DMS 273 treated with DMSO at 0.1 percent for 48 hours (cell line): ENCODE measurements at places on chromosomes 5 and 9.

DNA sequence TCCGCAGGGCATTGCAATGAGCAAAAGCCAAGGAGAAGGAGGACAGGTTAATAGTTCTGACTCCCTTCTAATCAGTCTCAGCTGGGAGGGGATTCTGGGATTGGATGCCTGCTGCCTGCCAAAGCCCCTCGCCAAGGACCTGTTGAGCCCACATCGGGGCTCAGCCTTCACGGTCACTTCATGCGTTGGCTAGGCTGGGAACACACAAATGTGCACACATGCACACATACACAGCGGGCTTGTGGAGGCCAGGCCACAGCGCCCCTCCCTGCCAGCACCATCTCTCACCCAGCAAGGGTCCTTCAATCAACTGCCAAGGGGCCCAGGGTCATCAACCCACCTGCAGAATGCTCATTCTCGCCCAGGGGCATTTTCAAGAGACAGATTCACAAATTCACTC is 113.9 kb downstream of the C5orf15 start:
- DNase-seq: no peak

- no peak for DNase-seq
Measured at GRCh38 chr5:53323943-53324642, 156.3 kb upstream of the FST start.

GRCh38 chr9:119284118-119284517 is 85.1 kb downstream of the BRINP1 start:
- DNase-seq: peak; percentile 6

DNA sequence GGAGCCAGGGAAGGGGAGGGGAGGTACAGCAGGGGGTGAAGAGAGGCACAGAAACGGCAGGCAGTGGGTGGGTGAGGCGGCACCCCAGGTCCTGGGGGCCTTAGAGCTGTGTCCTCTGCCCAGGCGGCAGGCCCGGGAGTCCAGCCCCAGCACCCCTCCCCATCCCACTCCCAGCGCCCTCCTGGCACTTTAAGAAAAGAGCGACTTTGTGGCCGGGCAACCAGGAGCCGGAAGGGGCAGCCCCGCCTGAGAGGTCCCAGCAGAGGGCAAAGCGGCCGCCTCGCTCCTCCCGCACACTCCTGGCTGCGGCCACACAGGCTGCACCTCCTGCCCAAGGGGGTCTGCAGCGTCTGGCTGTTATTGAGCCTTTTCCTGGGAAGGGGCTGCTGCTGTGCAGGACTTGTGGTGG is 42.6 kb downstream of the NACC2 start:
- no peak for DNase-seq

- no peak for DNase-seq
Measured at GRCh38 chr5:100900796-100901781, 2.0 kb downstream of the ST8SIA4 start.

DNA sequence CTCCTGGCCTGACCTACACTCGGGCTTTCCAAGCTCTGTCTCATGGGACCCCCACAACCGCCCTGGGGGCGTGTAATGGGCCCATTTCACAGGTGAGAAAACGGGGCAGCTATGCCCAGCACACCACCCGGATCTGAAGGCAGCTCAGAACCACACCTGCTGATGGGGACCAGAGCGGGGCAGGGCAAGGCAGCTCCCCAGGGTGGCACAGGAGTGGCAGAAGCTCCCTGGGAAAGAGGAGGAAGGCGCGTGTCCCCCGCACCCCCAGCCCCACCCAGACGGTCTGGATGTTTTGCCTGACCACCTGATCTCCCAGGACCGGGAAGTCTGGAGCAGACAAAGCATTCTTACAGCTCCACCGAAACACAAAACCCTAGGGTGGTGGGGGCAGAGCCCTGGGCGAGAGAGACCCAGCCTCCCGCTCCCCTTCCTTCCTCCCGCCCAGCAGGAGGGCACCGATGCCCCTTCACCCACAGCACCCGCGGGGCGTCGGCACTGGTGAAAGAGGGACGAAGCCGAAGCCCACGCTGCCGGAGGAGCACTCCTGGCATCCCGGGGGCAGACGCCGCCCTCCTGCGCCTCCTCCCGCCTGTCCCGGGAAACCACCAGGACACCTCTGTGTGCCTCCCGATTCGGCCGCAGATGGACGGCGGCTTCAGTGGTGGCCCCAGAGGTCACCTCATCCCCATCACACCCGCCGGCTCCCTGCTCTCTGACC is 14.5 kb downstream of the NOTCH1 start:
- DNase-seq: no peak

DNA sequence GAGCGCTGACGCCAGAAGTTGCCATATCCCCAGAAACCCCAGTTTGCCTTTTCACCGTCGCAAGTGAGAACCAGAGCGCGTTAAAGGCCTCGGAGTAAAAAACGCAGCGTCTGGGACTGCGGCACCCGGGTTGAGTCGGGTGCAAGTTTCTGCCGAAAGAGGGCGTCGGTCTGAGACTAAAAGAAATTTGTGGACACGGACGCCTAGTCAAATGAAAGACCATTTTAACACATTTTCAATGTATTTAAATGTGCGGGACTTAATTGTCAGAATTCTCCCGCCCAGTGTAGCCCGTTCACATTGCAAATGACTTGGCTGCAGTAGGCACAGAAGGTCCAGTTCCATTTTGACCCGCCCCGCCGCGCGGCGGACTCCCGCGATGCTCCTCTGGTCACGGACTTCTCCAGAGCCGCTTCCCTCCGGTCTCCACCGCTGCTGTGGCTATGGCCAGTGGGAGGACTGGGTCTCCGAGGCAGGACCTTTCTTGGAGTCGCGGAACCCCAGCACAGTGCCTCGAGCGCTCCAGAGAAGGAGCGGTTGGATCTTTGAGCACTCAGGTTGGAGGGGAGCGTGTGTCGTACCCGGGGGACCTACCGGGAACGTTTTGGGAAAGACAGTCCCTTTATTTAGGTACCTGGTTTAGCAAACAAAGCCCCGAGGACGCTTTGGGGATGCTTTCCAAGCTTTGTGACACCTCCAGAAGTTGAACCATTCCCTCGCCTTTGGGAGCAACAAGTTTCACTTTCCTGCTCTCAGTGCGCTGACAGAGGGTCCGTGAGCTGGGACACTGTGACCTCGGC is 1.2 kb upstream of the NPR3 start:
- DNase-seq: peak; percentile 12

GRCh38 chr9:107078061-107078460 is 205.0 kb upstream of the RAD23B start:
- DNase-seq: no peak

GRCh38 chr5:3303777-3304176 is 291.9 kb upstream of the IRX1 start:
- DNase-seq: no peak

DNA sequence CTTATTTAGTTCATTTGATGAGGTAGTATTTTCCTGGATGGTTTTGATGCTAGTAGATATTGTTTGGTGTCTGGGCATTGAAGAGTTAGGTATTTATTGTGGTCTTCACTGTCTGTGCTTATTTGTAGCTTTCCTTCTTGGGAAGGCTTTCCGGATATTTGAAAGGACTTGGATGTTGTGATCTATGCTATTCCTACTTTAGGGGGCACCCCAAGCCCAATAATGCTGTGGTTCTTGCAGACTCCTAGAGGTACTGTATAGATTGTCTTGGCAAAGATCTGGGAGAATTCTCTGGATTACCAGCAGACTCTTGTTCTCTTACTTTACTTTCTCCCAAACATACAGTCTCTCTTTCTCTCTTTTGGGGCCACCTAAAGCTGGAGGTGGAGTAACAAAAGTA is 315.7 kb downstream of the MAT2B start:
- DNase-seq: no peak

DNA sequence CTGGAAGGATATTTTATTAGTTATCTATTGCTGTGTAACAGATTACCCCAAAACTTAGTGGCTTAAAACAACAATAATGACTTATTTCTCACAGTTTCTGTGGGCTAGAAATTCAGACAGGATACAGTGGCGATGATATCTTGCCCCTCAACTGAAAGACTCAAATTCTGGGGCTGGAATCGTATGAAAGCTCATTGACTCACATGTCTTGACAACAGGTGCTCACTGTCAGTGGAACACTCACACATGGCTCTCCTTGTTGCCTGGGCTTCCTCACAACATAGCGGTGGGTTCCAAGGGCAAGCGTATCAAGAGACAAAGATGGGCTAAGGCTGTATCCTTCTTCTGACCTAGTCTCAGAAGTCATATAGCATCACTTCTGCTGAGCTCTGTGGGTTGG is 3.7 kb upstream of the GNPDA1 start:
- DNase-seq: no peak

GRCh38 chr9:80875947-80876346 is 813.4 kb downstream of the TLE1 start:
- DNase-seq: no peak

DNA sequence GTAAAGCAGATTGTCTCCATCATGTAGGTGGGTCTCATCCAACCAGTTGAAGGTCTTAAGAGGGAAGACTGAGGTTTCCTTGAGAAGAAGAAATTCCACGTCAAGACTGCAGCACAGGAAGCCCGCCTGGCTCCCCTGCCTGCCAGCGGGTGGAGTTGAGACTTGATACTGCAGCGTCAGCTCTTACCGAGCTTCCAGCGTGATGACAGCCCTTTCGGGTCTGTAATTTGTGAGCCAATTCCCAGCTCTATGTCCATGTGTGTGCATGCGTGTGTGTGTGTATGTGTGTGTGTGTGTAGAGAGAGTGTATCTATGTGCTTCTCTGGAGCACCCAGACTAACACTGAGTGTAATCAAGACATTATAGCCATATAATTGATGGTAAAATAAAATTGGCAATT is 379.7 kb upstream of the IRX2 start:
- no peak for DNase-seq

GRCh38 chr9:94865582-94866452 is 139.3 kb downstream of the AOPEP start:
- DNase-seq: peak; percentile 76

DNA sequence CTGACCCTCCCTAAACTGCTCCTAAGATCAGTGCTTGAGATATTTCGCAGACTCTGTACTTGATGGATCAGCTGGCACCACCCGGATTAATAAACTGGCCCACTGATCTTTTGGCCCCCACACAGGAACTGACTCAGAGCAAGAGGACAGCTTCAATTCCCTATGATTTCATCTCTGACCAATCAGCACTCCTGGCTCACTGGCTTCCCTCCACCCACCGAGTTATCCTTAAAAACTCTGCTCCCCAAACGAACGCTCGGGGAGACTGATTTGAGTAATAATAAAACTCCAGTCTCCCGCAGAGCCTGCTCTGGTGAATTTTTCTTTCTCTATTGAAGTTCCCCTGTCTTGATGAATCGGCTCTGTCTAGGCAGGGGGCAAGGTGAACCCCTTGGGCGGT is 36.5 kb upstream of the CD180 start:
- no peak for DNase-seq

GRCh38 chr5:43041110-43041668 is 1.1 kb upstream of the ANXA2R start:
- DNase-seq: no peak

- no peak for DNase-seq
Measured at GRCh38 chr5:178388386-178389025, 155.9 kb upstream of the PHYKPL start.

- no peak for DNase-seq
Measured at GRCh38 chr9:76296561-76297310, 97.5 kb downstream of the RFK start.

- DNase-seq: no peak
Measured at GRCh38 chr5:126531543-126532120, 63.4 kb downstream of the ALDH7A1 start.

GRCh38 chr5:90510438-90510837 is 18.9 kb downstream of the LYSMD3 start:
- no peak for DNase-seq

DNA sequence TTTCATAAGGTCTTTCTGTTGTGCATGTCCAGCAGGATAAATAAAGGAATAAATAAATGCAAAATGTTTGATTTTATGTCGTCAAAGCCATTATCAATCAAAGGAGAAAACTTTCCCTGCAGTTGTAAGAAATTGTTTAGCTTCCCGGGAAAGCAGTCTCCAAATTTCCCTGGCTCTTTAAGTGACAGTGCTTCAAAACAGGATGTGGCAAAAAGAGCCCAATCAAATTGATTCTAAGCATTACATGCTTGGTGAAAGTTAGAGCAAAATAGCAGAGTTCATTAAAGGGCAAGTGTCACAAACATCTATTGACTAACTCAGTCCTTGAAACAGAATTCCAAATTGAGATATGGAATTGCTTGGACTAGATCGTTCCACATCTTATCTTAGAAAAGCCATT is 704.1 kb downstream of the PRELID2 start:
- no peak for DNase-seq

DNA sequence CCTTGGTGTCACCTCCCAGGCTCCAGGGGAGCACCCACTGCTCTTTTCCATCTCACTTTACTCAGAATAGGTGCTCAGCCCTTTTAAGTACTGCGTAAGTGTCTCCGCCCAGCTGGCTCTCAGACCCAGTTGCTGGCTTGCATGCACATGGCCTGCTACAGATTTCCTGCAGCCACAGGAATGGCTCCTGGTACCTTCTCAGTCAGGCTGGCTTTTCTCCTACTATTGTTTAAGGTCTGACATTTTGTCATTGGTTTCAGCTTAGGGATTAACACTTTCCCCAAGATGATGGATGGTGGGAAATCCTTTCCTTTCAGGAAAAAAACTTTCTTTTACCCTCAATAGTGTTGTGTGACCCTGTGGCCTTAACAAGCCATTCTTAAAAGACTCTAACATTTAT is 1652.3 kb upstream of the WWC1 start:
- no peak for DNase-seq

GRCh38 chr5:138466900-138467710 is 1.8 kb downstream of the EGR1 start:
- DNase-seq: no peak

DNA sequence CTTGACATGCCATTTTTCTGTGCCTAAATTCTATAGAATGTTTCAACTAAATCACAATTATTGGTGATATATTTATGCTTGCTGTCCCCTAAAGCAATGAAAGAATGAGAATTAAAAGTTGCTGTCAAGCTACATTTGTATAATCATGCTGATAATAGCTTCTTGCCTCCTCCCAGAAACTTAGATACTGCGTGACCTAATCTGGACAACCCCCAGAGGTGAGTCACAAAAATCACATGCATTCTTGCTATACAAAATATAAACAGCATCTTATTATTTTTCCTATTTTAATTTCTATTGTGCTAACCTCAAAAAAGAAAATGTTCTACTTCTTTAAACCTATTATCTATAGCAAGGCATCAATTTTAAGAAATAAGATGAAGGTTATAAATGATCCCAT is 995.8 kb upstream of the ACO1 start:
- DNase-seq: no peak

- no peak for DNase-seq
Measured at GRCh38 chr9:23638837-23639426, 187.1 kb downstream of the ELAVL2 start.

DNA sequence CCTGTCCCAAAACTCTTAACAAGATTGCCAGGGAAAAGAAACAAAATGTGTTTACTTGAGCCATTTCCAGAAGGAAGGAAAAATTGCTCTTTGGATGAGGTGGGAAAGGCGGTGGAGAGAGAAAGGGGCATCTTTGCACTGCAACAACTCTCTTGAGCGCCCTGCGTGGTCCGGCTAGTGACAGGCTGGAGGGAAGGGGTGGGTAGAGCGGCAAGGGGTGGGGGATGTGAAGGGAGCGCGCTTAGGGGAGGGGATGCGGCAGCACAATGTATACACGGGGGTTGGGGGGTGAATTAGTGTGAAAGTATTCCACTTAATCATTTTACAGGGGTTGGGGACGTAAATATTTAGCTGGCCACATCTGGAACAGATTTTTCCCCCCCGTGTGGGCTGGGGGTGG is 1.3 kb downstream of the FGF10 start:
- no peak for DNase-seq

- DNase-seq: no peak
Measured at GRCh38 chr9:85743275-85744128, 1.7 kb upstream of the AGTPBP1 start.
